NK-92 treated with Interleukin-12 subunit alpha and Interleukin-12 subunit beta, amount 100 ng/mL, for 24 hours (cell line): ENCODE measurements at places on chromosomes 11 and 22.

- no peak for DNase-seq
Measured at GRCh38 chr11:119713359-119714040, 15.5 kb downstream of the NECTIN1 start.

- no peak for DNase-seq
Measured at GRCh38 chr11:134474070-134474860, 62.2 kb upstream of the B3GAT1 start.

DNA sequence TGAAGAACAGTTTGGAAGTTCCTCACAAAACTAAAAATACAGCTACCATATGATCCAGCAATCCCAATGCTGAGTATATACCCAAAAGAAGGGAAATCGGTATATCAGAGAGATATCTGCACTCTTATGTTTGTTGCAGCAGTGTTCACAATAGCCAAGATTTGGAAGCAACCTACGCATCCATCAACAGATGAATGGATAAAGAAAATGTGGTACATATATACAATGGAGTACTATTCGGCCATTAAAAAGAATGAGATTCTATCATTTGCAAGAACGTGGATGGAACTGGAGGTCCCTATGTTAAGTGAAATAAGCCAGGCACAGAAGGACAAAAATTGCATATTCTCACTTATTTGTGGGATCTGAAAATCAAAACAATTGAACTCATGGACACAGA lies 46.5 kb downstream of the XRRA1 start:
- DNase-seq = no peak

- DNase-seq = no peak
Measured at GRCh38 chr11:130211781-130212401, 52.3 kb downstream of the ST14 start.

DNA sequence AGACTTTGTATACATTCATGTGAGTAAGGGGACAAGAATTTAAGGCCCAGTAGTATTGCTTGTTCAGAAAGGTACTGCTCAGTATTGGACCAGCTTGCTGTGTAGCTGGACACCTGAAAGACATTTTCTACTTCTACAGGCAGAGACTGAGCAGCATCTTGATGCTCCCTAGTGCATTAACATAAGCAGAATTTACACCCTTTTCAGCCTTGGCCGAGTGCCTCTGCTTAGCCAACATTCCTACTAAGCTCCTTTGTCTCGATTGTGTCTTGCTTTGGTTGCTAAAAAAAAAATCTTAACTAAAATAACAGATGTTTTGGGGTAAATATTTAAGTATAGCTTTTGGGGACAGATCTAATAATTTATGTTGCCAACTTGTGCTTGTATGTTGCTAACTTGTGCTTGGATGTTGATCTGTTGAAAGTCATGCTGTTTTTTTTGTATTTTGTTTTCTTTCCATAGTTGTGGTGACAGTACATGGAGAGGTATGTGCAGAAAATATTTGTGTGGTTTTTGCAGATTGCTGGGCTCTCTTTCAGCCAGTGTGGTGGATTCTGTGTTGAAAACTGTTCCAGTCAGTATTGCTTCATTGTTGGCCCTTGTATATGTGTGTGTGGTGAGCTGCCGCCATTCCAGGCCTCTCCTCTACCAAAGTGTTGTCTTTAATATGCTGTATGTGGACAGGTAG lies 3.7 kb downstream of the PTS start:
- DNase-seq = no peak
